ENCODE measurements at places on chromosomes 1 and 21.

GRCh38 chr21:43598416-43599120, 60.7 kb downstream of the HSF2BP start:
- no peak for DNase-seq

DNA sequence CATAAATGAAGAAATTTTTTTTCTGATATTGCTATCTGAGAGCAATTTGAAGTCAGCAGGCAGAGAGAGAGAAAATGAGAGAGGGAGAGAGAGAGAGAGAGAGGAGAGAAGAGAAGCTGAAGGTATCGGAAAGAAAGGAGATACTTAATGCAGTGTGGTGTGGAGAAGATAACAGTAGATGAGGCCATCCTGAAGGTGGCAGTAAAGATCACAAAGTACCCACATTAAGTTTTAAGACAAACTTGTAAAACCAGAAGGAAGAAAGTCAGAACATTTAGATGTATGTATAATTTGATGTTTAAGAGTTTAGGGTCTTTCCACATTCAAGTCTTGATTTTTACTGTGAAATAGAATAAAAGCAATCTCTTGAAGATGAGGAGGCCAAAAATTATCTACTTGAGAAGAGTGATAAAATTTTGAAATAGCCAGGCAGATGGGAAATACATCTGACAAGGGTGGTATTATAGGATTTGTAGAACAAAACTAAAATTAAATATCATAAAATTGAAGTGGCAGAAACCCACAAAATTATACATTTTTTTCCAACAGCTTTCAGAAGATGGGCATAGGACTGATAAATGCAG, 1753.4 kb downstream of the MRPL39 start:
- no peak for DNase-seq

- DNase-seq, result no peak
Measured at GRCh38 chr1:101081496-101082488, 56.2 kb upstream of the DPH5 start.

GRCh38 chr1:234325878-234326496, 47.3 kb upstream of the COA6 start:
- no peak for DNase-seq

DNA sequence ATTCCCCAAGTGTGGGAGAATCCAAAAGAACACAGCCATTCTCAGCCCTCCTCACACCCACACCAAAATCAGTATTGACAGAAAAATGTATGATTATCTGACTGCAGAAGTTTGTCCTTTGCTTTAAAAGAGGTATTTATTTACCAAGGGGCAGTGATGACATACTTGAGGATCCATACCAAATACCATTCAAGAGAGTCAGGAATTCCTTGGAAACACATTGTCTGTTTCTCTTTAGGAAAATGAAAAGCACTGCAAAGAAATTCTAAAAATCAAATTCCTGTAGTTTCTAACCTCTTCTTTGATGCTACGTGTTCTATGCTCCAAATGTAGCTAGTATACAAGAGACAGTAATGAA, 509.6 kb upstream of the CXADR start:
- no peak for DNase-seq

All from A549 (cell line).